Activated CD8-positive, alpha-beta T cell treated with anti-CD3 and anti-CD28 coated beads, Interleukin-2, amount 10 ng/mL, durations not matched to agents 7 days and 5 days (primary cell): ENCODE measurements at places on chromosomes 6 and 20. TPM values are rescaled to one million over a fixed set of nuclear protein-coding genes. Genes with fewer than 3 reads are reported as not detected.

DNA sequence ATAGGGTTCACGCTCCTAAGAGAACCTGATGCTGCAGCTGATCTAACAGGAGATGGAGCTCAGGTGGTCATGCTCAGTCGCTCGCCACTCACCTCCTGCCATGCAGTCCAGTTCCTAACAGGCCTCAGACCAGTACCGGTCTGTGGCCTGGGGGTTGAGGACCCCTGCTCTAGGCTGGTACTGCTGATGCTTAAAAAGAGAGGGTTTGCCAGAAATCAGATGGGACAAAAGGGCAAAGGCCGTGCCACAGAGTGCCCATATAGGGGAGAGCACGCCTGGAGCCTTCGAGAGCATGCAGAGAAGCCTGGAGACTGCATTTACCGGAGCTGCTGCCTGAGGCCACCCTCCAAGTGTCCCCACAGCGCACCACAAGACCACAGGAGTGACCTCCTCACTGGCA is 75.5 kb downstream of the PTPN1 start:
- no peak for DNase-seq

ME1 gene
- not detected for total RNA-seq

CD93 gene
- total RNA-seq: 0.82 TPM

- no peak for DNase-seq
Measured at GRCh38 chr20:12928755-12929401, 79.9 kb upstream of the SPTLC3 start.

GRCh38 chr6:96626759-96627364 is 63.9 kb downstream of the FHL5 start:
- DNase-seq: no peak

GRCh38 chr6:55174211-55175026 is at the start of gene HCRTR2:
TSS of gene HCRTR2 (plus strand) at chr6:55174515. CDS start at chr6:55174588, 73 bp downstream.
- no peak for DNase-seq

ENPP1 gene
- total RNA-seq: 0.50 TPM

DNA sequence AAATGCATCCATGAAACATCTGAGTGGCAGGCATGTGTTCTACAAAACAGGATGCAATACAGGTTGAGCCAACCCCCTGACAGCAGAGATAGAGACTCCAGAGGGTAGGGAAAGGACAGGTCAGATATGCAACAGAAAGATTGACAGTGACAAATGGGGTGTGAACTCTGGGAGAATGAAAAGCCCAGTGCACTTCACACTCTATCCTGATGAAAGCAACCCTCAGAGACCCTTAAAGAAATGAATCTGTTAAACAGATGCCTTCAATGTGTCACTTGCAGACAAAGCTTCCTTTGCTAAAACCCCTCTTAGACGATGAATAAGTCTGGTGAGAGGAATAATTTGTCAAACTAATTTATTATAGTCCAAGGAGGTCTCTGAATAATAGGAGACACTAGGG is 89.9 kb downstream of the RFPL4B start:
- DNase-seq: no peak

CTNNBL1 gene
- total RNA-seq: 75.9 TPM

GRCh38 chr20:22241609-22242008 is 342.8 kb downstream of the FOXA2 start:
- DNase-seq: no peak

- no peak for DNase-seq
Measured at GRCh38 chr20:44396369-44397130, 41.1 kb downstream of the HNF4A start.

DNA sequence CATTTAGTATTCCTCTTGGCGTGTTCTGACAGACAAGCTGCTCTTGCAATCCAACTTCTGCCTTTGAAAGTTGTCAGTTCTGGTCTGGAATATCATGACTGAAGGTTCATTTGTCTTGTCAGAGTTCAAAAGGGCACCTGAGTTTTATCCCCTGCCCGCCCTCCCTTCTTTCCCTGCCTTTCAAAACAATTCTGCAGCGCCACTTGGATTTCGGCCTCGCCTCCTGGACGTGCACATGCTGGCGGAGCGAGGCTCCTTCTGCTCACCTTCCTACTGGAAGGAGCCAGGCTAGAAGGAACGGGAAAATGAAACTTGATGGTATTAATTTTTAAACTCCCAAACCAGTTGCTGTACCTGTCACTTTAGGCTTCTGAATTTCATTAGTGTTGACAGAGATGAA is 55.7 kb upstream of the HDGFL1 start:
- no peak for DNase-seq

GRCh38 chr6:110853754-110854477 is 20.7 kb upstream of the AMD1 start:
- no peak for DNase-seq

DNA sequence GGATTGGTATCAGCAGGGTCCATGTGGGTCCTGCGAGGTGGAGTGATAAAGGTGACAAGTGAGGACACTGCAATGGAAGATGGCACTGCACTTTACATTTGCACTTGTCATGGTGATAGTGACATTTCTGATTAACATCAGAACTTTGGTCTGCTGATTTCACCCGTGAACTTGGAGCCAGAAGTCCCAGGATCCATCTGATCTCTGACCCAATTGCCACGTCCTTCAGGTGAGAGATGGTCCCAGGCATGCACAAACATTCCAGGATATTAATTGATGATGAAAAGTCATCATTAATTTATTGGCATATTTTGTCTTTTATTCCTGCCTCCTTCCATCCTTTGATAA is 9.8 kb upstream of the GHRH start:
- DNase-seq: no peak

- DNase-seq: no peak
Measured at GRCh38 chr6:112931832-112932231, 584.7 kb downstream of the RFPL4B start.

PXMP4 gene
- 17.1 TPM for total RNA-seq

SIRT5 gene
- total RNA-seq: 12.1 TPM

CGA gene
- total RNA-seq: not detected

STMND1 gene
- not detected for total RNA-seq

GRCh38 chr6:138234363-138234762 is 16.1 kb upstream of the PBOV1 start:
- no peak for DNase-seq

SMOC2 gene
- total RNA-seq: not detected

DNA sequence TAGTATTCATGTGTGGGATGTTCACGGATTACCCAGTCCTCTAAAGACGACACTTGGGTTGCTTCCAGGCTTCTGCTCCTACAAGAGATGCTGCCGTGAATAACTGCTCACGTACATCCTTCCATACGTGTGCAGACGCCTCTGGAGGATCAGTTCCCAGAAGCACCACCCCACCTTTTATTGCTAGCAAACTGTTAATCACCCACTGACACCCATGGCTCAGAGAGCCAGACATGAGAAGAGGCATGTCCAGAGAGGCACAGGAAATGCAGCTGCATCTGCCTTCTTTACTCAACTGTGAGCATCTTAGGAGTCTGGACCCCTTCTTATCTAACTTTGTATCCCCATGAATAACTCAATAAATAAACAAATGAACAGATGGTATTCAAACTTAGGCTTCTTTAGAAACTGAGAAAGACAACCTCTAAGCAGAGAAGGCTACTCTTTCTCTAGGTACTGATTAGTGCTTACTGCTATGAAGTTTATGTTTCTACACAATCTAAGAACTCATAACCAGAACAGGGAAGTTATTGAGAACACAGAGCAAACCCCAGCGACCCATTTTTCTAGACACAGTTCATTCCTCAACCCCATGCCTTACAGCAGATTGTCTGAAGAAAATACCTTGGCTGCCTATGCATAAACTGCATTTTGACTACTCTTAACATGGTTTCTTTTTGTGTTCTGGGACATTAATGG is 228.7 kb upstream of the RREB1 start:
- DNase-seq: no peak

DNA sequence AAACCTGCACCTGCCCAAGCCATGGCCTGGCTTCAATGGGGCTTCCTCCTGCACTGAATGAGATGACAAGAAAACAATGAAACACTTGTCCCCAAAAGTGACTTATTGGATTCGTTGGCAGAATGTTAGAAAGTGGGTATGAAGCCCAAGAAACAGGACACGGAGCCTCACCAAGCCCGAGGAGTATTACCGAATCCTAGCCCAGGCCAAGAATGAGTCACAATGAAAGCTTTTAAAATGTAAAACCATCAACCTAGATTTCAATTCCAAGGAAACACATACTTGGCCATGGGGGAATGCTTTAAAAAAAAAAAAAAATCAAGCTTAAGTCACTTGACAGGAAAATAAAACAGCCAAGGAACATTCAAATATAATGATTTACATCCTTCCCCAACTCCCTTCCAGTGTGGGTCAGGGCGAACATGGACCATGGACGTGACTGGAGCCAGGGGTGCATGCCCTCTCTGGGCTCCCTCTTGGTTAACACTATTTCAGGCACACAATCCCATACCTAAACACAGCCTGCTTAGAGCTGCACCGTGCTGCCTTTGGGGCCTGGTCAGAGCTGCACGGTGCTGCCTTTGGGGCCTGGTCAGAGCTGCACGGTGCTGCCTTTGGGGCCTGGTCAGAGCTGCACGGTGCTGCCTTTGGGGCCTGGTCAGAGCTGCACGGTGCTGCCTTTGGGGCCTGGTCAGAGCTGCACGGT is 3.1 kb upstream of the STX16 start:
- no peak for DNase-seq

DNA sequence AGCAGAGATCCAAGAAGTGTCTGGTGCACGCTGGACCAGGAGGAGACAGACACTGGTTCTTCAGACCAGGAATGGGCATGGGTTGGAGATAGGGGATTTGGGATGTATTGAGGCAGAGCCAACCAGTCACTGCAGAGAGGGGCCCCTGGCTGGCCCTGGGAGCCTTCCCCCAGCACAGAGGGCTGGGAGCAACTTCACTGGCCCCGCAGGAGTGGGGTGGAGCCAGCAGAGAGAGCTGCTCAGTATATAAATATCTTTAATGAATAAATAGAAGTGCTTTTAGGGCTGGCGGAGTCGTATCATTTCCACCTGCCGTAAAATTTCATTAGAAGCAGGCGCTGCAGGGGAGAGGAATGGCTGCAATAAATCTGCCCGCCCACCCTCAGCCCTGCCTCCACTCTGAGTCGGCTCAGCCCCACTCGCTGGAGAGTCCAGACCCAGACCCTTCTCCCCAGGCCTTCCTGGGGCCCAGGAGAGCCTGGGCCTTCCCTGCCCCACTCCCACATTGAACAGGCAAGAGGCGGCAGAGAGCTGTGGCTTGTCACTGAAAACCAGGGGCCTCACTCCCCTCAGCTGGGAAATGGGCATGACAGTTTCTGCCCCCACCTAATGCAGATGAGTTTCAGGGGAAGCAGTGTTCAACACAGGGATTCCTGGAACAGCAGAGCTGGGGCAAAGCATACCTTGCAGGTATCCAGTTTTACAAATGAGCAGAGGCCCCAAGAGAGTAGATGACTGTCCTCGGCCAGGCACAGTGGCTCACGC is 23.9 kb upstream of the VSTM2L start:
- DNase-seq: no peak

WFDC10B gene
- not detected for total RNA-seq
